Stimulated activated CD8-positive, alpha-beta memory T cell treated with anti-CD3 and anti-CD28 coated beads, Interleukin-7, amount 100 ng/mL, for 1 hour (primary cell): ENCODE measurements at places on chromosomes 7 and 10.
A peak's percentile ranks its signal among the peaks of the same experiment; 100 is the strongest.

GRCh38 chr10:123132576-123133477, 2.9 kb upstream of the HMX3 start:
- peak; percentile 69 for DNase-seq

DNA sequence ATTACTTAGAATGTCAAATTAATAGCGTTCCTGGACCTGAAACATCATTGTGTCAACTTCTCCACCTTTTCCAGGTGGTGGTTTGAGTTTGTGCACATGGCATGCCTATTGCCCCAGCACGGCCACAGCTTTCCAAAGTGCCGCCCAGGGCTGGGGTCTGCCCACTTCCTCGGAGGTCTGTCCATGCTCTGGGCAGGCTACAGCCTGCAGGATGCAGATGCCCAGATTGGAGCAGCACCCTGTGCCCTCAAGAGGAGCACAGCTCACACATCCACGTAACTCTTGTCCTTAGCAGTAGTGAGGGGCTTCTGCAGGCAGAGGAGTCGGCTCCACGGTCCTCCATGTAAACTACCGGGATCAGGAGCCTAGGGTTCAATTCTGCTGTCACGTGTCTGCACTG, 238.6 kb downstream of the EBF3 start:
- DNase-seq, result no peak

GRCh38 chr10:30770816-30771215, 141.3 kb upstream of the LYZL2 start:
- no peak for DNase-seq

DNA sequence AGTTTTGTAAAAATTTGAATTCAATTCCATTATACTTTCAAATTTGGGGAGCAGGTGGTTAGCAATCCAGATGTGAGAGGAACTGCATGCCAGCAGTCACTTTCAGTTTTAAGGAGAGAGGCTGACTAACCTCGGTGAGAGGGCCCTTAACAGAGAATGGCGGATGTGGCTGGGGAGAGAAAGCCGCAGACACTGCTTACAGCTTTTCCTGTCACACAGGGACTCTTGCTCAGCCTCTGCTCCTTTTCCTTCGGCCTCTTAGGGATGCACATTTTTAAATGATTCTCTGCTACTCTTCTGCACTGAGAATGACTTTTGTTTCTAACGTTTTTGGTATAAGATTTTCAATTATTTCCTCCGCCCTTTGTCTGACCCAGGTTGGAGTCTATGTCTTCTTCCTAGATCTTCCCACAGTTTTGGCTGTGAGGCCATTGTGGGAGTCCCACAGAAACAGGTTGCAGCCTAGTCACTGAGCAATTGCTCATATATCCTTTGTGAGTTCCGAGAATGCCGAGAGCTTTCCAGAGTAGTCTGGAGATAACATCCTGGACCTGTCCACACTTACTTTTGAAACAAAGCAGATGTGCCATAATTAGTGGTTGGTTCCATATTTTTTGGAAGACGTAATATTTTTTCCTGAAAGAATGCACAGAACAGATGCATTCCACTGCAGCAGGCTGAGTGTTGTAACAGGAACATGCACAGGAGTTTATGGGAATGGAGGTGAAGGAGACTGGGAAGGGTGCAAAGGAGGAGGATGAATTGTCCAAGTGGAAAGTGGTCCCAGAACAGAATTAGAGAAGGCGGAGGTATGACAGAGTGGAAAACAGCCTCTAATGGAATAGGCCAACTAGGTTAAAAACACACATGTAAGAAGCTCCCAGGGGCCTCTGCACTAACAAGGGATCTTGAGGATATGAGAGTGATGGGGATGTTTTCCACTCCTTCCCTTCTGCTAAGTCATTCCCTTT, 168.0 kb upstream of the ZNF32 start:
- DNase-seq, result peak; percentile 52

DNA sequence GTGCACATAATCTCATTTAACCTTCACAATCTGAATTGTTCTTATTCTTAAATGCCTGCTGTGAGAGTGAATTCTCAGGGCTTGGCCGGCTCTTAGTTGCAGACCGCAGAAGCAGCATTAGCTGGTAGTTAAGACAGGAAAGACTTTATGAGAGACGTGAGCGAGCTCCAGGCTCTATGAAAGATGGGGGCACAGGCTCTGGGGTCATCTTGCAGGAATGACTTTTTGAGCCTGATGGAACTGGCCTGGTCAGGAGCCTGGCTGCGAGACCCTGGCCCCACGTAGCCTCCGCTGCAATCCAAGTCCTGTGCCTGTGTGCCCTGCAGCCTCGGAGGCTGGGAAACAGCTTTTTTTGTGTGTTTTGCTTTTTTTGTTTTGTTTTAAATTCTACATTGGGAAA, 958.8 kb upstream of the ZNF722 start:
- no peak for DNase-seq

GRCh38 chr10:28732091-28732490, 54.8 kb downstream of the BAMBI start:
- DNase-seq, result no peak

- DNase-seq, result no peak
These were observed 7.9 kb upstream of the H2BK1 start for GRCh38 chr7:151218170-151218569.

DNA sequence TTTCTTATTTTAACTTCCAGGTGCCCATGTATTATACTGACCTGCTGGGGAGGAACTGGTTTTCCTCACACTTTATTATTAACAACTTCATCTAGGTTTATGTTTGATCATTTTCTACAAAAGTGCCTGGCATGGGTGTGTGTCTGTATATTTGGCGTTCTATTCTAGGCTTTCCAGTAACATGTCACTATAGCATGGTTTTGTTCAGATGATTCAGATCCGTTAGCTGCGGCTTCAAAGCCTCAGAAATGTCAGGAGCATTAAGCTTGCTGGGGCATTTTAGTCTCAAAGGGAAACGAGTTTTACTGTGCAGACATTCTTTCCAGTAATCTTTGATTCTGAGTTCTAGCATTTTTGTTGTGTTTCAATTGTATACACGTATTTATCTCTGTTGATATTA, 2.3 kb downstream of the INPP5A start:
- no peak for DNase-seq

DNA sequence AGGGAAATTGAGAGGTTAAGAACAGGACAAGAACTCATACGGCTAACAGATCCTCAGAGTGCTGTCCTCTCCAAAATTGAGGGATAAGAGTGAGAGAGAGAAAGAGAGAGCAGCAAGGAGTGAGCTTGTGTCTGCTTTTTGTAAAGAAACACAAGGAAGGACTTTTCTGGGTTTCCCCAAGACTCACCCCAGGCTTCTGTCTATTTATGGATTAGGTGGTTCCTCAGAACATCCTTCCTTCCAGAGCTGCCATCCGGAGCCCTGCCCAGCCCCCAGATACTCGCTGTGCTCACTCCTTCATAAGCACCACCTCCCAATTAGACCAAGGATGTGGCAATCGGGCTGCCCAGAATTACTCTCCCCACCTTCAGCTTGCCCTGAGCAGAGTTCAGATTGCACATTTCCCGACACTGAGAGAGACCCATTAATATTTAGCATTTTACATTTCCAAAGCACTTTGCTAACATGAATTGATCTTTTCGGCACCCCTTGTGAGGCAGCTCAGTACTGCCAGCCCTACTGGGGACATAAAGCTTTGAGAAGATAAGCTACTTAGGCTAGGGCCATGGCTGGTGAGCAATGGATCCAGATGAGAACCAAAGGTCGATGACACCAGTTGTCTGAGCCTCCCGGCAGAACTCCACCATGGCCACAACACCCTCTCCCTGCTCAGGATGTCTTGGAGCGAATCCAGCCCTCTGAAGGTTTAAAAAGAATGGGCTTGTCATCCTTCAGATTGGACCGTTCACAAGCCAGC, 19.2 kb upstream of the R3HCC1L start:
- no peak for DNase-seq

GRCh38 chr10:103374263-103374662, 6.5 kb downstream of the TAF5 start:
- no peak for DNase-seq

DNA sequence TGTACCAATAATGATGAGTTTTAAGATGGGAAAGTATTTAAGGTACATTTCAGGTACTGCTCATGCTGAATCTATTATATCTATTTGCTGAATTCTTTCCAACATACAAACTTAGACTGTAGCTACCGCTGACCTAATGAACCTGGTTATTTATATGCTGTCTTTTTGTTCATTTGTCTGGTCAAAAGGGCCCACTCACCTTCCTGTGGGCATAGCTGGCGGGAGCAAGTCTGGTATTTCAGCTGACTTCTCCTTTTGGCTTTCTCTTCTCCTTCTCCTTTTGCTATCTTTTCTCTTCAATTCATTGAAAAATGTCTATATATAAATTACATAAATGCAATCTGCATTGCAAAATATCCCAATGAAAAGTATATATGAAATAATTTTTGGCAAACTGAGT, 9.5 kb downstream of the PLXDC2 start:
- DNase-seq, result no peak

- no peak for DNase-seq
These were observed 14.0 kb downstream of the TMEM130 start for GRCh38 chr7:98855610-98856422.

DNA sequence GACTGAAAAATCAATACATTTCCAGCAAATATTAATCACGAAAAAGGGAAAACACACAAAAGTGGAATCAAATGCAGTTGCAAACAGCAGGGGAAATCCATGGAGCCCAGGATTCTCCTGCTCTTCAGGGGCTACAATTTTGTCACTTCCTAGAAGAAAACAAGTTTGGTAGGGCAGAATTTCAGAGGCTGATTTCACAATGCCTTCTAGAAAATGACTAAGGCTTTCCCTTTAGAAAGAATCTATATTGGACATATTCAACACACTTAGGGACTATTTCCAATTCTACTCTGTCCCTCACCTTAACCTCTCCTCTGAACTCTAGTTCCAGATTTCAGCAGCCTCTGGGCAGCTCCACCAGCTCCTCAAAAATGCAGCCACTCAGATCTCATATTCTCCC, 111.3 kb downstream of the HECTD2 start:
- DNase-seq, result no peak

GRCh38 chr7:44970523-44971051, 8.2 kb downstream of the MYO1G start:
- DNase-seq, result no peak

DNA sequence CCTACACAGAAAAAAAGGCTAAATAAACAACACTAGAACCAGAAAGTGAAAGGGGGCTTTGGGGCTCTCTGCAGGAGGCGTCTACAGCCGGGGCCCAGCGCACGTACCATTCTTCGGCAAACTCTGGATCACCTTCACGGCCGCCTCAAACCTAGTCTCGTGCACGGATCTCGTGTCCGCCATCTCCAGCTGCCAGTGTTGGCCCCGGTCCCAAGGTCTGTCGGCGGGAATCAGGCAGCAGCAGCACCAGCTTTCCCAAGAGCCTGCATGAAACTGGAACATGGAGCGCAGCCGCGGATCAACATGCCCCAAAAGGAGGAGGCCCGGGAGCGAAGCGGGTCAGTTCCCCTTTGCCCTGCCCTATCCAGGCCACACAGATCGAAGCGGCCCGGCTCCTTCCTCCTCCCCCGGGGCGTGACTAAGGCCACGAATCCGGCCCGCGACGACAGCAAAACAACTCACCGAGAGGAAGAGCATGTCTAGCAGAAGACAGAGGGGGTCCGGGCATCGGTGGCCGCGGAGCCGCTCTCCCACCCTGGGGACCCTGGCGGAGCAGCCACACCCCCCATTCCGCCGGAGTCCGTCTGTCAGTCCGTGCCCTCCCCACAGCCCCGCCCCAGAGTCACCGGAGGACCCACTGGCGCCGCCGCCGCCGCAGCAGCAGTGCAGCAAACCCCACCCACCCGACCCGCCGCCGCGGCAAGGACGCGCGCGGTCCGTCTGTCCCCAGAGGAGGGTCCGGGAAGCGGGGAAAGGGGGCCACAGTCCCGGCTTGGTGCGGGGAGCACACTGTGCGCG, at the start of gene ACBD5:
Gene ACBD5, minus strand, starts transcription at position 586 of the 798 bp plus-strand sequence. Its CDS starts 109 bp downstream, at position 477.
- DNase-seq, result peak; percentile 55

DNA sequence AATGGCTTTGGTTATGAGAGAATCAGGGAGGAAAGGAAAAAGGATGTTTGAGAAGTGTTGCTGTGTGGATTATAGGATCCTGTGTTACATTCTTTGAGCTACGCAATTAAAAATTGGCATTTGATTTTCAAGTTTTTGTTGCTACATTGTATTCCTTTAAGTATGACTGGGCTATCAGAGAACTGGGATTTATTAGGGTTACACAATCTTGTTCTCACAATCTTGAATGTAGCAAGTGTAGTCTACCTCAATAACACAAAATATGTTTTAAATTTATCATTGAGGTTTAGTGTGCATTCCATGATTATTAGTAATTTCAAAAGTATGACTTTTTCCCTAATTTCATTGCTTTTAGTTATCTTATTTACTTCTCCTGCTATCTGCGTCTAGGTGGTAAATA, 113.9 kb downstream of the CACNB2 start:
- DNase-seq, result no peak

GRCh38 chr10:129653428-129653827, 186.4 kb downstream of the MGMT start:
- no peak for DNase-seq

DNA sequence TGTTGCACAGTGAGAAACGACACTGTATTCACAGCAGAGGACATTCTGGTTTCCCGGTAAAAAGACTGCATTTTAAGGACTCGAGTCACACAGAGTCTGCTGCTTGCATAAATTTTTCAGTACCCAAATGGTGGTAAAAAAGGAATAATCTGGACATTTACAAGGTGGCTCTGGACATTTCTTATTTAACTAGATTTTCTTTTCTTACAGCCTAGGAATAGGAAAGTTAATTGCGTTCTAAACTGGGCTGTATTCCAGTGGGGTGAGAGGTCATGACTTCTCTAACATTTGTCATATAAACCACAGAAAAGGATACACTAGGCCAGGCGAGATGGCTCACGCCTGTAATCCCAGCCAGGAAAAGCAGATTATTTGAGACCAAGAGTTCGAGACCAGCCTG, 237.5 kb upstream of the KLF6 start:
- no peak for DNase-seq

DNA sequence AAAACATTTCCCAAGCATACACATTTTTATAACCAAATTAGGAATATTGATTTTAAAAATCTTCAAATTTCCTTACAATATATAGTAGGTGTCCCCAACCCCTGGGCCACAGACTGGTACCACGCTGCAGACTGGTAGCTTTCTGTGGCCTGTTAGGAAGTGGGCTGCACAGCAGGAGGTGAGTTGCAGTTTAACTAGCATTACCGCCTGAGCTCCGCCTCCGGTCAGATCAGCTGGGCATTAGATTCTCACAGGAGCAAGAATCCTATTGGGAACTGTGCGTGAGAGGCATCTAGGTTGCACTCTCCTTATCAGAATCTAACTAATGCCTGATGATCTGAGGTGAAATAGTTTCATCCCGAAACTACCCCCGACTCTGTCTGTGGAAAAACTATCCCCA, 62.1 kb downstream of the ZWINT start:
- no peak for DNase-seq

- no peak for DNase-seq
These were observed 14.2 kb upstream of the SYPL1 start for GRCh38 chr7:106126170-106126938.
